ENCODE measurements at places on chromosomes 11 and 22.
A peak's percentile ranks its signal among the peaks of the same experiment; 100 is the strongest.

DNA sequence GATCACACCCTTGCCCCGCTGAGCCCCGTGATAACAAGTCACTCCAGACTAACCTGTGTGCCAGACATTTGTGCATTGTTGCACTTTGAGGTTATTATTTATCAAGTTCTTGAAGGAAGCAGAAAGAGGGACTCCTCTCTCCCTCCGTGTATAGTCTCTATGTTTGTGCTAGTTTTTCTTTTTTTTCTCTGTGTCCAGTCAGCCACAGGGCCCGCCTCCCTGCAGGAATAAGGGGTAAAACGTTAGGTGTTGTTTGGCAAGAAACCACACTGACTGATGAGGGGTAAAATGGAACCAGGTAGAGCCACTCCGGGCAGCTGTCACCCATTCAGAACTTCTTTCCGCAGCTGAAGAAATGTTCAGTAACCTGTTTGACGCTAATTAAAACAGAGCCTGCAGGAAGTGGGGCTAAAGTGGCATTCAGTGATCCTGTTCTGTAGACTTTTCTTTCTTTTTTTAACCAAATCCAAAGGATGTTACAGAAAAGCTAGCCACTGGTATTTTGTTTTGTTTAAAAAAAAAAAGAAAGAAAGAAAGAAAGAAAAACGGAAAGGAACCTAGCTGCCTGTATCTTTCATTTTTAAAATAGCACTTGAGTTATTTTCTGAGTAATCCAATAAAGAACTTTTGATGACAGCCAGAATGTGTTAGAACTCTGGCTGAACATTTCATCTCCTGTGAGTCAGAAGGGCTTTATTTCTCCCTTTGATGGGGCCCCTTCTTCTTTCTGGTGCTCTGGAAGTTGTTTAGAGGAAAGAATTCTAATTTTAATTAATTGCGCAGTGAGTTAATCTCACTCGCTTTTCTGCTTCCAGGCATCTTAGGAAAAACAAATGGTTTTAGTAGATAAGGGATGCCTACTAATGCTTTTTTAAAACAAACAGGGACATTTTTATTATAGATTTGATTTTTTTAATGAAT is 58.2 kb downstream of the COMMD9 start:
- DNase-seq = no peak

- DNase-seq = no peak
Measured at GRCh38 chr11:21484039-21484438, 708.8 kb upstream of the ANO5 start.

- DNase-seq = no peak
Measured at GRCh38 chr11:132030896-132031295, 660.5 kb downstream of the NTM start.

GRCh38 chr22:40764763-40765441 is 54.2 kb downstream of the SLC25A17 start:
- no peak for DNase-seq

DNA sequence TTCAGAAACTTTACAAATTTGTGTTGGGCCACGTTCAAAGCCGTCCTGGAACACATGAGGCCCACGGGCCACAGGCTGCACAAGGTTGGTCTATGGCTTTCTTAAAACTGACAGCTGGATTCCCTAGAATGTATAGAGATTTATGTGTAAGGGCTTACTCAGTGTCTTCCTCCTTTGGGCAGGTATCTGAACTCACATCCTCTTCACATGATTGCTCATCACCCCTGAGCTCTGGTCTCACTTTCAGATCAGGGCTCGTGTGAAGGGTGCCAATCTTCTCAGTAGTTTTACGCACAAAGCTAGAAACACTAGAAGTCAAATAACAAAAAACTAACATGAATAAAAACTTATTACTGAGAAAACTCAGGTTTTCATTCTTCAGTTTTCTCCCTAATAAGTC is 27.1 kb downstream of the HPS5 start:
- DNase-seq = no peak

DNA sequence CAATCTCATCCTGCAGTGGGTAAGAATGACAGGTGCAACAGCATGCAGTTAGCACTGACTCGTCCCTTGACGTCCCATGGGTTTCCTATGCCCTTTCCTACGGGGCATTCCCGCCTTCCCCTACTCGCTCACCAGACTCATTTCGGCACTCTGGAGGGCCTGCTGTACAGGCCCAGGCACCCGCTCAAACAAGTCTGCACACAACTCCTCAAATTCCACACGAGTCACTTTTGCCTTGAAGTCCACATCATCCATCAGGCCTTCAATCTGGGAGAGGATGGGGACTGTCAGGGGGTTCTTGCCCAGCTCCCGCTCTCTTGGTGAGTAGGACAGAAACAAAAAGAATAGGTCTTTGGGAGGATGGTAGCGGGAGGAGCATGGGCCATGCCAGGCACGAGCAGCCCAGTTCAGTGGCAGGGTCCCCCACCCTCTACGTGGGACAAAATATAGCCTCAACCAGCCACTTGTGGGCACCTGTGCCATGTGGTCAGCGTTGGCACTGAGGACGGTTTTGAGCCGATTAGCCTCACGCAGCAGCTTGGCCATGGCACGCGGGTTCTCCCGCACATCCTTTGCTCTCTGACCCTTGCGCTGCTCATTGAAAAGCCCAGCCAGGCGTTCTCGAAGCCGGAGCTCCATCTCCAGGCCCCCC is 4.7 kb downstream of the HYOU1 start:
- no peak for DNase-seq

- DNase-seq = no peak
Measured at GRCh38 chr22:17239156-17239701, 20.0 kb upstream of the ADA2 start.

DNA sequence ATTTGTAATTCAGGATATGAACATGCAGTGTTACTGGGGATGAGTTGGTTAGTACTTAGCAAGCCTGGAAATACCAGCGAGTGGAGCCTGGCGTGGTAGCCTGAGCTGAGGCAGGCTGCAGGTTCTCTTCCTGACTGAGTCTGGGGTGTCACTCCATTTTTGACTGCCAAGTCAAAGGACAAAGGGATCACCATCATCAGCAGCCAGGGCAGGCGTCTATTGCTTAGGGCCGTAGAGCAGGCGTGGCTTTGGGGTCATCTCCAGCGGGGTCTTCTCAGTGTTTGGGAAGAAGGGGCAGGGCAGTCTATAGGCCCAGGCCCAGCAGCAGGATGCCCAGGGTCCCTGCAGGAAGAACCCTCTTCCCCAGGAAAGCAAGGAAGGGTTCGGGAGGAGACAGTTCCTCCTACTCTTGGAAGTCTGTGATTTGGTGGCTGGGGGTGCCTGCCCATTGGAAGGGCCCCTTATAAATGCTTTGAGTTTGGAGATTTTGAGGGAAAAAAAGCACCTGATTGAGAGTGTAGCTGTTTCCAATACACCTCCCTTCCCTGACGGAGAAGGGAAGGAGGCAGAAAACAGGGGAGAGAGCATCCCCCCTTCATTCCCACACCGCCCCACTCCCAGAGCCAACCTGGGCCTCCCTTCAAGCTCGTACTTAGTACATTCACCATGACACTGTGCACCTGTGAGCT is 51.5 kb upstream of the SPATA19 start:
- no peak for DNase-seq

DNA sequence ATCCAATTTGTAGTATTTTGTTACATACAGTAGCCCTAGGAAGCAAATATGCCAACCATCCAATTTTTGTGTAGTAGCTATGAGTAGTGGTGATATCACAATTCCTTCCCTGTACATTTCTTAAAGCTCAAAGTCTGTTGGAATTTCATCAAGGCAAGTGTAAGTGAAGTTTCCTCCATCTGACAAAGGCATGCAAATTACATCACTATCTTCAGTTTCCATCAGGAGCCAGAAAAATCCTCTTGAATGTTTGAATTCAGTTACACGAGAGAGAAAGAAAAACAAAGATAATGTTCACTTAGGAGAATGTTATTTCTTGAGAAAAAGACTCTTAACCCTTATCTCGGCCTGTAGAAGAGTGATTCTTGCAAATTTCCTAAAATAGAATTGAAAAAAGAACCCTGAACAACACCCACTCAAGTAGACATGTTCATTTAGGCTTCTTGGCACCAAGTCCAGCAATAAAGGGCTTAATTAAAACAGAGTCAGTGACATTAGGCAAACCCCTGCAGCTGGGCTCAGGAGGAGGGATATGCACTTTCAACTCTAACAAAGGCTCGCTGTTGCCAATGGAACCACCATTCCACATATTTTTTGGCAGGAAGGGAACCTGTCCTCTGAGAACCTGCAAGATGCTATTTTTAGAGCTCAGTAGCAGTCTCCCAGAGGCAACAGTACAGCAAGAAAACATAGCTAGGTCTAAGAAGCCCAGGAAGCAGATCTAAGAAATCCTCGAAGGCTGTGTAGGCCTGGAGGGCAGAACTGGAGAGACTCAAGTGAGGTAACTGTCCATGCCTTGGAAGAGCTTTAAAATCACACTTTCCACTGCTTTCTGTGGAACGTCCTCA is 144.6 kb downstream of the CCDC81 start:
- no peak for DNase-seq

GRCh38 chr11:117720061-117720511 is 76.9 kb downstream of the DSCAML1 start:
- DNase-seq = no peak

GRCh38 chr11:32341620-32342613 is 93.4 kb downstream of the WT1 start:
- no peak for DNase-seq

DNA sequence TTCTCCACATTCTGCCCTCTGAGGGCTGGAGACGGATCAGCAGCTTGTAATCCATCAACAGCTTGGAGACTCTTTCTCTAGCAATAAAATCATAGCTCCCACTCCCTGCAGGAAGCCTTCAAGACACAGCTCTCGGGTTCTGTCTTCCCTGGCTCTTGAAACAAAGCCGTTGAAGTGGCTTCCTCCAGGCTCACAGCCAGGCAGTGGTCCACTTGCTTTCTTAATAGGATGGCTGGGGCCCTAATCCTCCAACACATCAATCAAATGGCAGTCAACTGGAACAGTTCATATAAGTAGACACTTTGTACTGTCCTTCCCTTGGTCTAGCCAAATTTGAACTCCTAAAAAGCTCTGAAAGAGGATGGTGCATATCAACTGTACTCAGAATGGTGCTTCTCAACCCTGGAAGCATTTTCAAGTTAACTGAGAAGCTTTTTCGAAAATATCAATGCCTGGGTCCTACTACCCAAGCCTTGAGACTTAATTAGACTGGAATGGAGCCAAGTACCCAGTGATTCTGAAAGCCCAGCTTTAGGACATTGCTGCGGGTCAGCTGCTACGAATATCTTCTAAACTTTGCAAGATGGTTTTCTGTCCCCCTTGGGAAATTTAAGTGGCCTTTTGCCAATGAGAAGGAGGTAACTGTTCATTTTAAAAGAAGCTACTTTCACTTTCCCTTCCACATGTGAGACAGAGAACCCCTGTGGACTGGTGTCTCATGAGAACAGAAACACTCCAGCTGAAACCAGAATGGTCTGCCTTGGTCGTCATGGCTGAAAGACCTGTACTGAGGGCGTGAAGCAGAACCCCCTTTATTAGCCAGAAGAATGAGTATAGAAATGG is 74.7 kb downstream of the SC5D start:
- no peak for DNase-seq

DNA sequence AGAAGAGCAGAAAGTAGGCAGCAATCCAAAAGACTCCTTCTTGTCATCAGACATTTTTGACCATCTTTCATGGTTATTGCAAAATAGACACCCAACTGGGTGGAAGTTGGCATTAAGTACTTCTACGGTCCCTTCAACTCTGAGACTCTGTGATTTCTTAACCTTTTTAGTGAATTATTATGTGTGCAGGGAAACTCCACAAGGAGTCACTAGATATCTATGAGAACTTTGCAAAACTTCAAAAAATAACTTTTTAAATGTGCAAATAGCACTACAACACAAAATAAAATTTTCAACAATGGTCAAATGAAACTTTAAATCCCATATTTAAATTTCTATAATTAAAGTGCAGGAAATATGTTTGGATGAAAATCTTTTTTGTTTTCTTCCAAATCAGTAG is 88.7 kb downstream of the SLC17A6 start:
- no peak for DNase-seq

- no peak for DNase-seq
Measured at GRCh38 chr11:36736103-36736502, 138.1 kb upstream of the RAG2 start.

- DNase-seq = no peak
Measured at GRCh38 chr22:17369439-17370025, at the start of gene CECR2. Gene CECR2, plus strand, starts transcription at chr22:17369460. Its CDS starts 324 bp downstream, at chr22:17369784.

GRCh38 chr11:128956401-128957201 is 13.9 kb upstream of the TP53AIP1 start:
- no peak for DNase-seq

GRCh38 chr11:19076744-19077589 is 16.4 kb upstream of the MRGPRX2 start:
- DNase-seq = peak; percentile 51

GRCh38 chr11:112499881-112500204 is 239.2 kb upstream of the PLET1 start:
- no peak for DNase-seq

DNA sequence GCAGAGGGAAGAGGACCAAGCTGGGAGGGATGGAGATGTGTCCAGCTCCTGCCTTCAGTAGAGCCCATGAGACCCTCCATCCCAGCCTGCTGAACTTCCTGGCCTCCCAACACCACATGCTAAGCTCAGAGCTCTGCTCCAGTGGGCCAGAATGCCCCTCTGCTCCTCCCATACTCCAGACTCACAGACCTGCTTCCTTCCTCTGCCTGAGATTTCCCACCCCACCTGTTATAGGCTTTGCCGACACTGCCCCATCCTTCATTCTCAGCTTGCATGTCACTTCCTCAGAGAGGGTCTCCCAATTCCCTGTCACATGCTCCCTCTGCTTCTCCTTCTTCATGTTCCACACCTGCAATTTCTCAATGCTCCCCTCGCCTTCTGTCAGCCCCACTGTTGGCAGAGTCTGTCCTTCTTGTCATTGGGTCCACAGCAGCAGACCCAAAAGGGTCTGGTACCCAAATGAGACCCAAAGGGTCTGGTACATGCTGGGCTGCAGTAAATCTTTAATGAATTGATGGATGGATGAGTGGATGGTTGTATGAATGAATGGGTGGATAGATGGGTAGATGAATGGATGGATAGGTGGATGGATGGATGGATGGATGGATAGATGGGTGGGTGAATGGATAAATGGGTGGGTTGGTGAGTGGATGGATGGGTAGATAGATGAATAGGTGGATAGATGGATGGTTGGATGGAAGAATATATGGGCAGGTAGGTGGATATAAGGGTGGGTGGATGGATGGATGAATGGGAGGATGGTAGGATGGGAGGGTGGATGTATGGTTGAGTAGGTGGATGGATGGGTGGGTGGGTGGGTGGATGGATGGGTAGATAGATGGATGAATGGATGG is 105.3 kb upstream of the FGF3 start:
- no peak for DNase-seq

GRCh38 chr11:46291441-46292150 is 14.1 kb downstream of the CREB3L1 start:
- DNase-seq = no peak

GRCh38 chr11:74546752-74547151 is 45.6 kb upstream of the POLD3 start:
- no peak for DNase-seq

GRCh38 chr11:32571039-32571438 is 12.6 kb upstream of the EIF3M start:
- no peak for DNase-seq

Measured in activated T-cell treated with anti-CD3 and anti-CD28 coated beads for 24 hours (primary cell).